ENCODE measurements at places on chromosomes 3 and 15.

DNA sequence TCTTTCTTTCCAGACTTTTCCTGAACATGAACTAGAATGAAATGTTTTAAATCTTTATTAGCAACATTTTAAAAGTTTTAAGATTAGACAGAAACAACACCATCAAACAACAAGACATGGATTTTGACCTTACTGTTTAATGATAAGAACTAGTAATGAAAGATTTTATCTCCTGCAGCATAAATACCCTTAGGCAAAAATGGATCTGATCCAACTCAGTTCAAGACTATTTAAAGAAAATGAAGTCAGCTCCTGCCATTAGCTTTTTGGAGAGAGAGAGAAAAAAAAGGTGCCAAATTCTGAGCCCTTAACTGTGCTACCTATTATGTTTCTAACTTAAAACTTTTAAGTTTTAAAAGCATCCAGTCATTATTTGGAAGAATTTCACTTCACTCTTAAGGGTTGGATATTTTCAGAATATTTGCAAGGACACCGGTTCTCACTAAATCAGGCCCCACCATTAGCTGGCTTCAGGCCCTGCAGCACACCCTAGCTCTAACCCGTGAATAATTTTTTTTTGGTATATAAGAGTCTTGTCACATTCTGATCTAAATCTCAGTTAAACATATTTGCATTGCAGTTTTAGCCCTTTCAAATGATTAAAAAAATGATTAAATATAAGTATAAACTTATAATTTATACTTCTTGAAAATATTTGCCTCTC lies 60.0 kb downstream of the NR1I2 start:
- DNase-seq: no peak

DNA sequence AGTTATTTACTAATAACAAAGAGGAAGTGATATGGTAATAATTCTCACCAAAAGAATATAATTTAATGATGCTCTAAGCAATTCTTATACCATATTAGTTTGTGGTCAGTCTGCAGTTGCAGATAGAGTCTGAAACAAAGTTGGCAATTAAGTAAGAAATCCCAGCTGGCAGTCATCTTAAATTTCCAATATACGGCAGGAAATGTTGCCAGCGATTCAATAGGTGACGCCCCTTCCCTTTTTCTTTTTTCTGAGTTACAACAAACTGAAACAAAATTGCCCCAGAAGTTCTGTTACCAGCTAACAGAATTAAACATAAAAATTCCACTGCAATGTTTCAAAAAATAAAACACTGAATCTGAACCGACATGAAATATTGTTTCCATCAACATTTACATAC lies 26.7 kb downstream of the LRRFIP2 start:
- no peak for DNase-seq

DNA sequence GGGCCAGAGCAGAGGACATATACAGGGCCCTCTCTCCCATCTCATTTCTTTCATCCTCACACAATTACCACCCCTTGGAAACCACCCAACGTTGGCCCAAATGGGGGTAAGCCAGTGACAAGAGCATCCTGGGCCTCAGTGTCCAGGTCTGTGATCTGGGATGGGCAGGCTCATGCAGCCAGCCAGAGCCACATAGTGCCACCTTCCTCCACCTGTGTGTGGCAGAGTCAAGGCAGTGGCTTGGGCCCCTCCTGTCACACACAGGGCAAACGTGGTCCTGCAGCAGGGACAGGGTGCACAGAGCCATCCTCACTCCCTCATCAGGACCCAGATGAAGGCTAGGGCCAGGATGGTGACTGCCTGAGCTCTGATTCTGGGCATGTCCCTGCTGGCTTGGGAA lies 2.3 kb upstream of the MYL3 start:
- no peak for DNase-seq

- DNase-seq: peak; percentile 4
Observed at GRCh38 chr3:185677146-185677829, 91.2 kb downstream of the SENP2 start.

- no peak for DNase-seq
Observed at GRCh38 chr3:127210654-127210943, 17.7 kb downstream of the PRR23E start.

GRCh38 chr3:181713280-181713647 lies 1.5 kb downstream of the SOX2 start:
- no peak for DNase-seq

DNA sequence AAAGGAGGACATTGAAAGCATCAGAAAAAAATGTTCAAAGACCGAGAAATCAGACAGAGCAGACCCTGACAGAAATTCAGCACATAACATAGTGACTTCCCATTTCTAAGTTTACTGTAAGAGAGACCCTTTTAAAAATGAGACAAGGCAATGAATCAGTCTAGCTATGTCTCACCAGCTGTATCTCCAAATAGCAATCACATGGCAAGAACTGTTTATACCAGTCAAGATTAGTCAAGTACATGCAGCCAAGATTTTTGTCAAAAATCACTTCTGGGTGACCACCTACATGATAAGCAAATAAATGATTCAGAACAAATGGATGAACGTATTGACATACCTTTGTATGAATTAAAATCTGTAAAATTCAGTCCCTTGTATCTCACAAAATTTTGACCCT lies 138.0 kb downstream of the DTWD1 start:
- DNase-seq: no peak

DNA sequence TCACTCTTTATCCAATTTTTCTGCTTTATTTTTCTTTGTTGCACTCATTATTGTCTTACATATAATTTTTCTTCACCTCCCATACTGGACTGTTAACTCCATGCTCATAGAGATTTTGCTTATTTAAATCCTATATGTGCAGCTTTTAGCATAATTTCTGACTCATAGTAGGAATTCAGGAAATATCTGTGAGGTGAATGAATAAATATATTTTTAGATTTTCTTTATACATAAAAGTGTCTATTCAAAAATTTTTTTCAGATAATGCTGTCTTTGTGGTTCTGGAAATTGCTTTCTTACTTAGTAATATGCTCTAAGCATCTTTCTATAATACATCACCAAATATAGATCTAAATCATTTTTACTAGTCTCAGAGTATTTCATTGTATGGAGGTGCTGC lies 191.8 kb upstream of the SUCLG2 start:
- no peak for DNase-seq

DNA sequence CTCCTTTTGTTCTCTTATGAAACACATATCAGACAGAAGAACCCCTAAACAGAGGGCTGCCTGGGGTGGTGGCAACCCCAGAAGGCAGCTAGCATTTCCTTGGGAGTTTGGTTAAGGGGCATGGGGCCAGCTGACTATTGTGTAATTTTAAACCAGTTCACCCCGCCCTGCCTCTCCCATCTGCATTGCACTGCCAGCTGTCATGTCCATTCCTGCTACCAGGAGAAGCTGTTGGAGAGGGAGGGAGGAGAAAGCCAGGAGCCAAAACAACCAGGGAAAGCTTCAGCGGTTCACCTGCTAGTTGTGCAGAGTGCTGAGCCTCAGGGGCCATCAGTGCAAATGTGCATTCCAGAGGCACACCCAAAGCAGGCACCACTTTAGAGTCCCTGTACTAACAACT lies 47.6 kb upstream of the ATP1B3 start:
- no peak for DNase-seq

GRCh38 chr3:161890147-161890625 lies 393.6 kb downstream of the OTOL1 start:
- DNase-seq: no peak

DNA sequence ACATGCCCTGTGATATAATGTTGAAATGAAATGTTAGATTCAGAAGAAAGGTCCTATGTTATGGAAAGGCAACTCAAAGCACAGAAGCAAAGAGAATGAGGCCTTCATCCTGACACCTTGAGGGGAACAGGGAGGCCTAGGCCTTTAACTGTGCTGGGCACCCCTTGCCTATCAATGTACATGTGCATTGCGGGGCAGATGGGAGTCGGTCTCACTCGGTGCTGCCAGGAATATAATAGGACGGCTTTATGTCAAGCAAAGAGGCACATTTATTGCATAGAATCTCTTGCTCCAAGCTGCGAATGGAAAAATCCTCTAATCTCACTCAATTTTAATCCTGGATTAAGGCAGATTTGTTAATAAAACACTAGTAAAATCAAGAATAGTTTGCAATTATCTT lies 301.0 kb upstream of the SOX14 start:
- DNase-seq: no peak

- DNase-seq: no peak
Observed at GRCh38 chr3:173688216-173688842, 290.8 kb downstream of the NLGN1 start.

GRCh38 chr15:62089616-62090015 lies 22.8 kb downstream of the C2CD4A start:
- no peak for DNase-seq

DNA sequence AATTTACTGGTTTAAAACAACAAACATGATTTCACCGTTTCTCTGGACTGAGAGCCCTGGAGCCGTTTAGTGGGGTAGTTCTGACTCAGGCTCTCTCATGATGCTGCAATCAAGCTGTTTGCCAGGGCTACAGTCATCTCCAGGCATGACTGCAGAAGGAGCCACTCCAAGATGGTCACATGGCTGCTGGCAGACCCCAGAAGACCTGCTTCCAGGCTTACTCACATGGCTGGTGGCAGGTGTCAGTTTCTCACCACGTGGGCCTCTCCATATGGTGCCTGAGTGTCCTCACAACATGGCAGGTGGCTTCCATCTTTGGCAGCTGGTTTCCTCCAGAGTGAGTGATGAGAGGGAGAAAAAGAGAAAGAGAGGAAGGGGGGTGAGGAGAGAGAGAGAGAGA lies 378.3 kb upstream of the RGMA start:
- DNase-seq: no peak

- DNase-seq: no peak
Observed at GRCh38 chr3:51282931-51283330, 102.2 kb upstream of the MANF start.

GRCh38 chr3:122962149-122962548 lies 65.4 kb downstream of the SEMA5B start:
- no peak for DNase-seq

GRCh38 chr3:21573291-21573690 lies 177.7 kb downstream of the ZNF385D start:
- DNase-seq: no peak

- no peak for DNase-seq
Observed at GRCh38 chr3:25449857-25450256, 21.8 kb downstream of the RARB start.

GRCh38 chr3:141442914-141443313 lies 43.9 kb upstream of the RASA2 start:
- no peak for DNase-seq

DNA sequence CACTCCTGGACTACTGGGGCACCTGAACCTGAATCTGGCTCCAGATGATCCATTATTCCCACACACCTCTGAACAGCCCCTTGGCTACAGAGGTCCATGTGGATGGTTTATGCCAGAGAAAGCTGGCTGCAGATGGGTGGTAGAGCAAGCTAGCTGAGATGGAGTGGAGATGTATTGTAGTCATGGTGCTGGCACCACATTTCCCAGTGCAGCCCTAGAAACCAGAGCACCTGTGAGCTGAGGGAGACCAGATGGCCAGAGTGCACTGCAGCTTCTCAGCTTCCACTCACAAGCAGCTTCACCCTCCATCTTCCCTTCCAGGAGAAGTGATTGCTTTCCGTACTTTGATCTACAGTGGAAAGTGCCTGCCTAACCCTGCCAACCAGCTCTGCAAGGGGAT lies 29.9 kb downstream of the RBP1 start:
- DNase-seq: no peak
